Endothelial cell (in vitro differentiated cells): ENCODE measurements at places on chromosomes 5 and 9.

GRCh38 chr5:81424728-81425127 lies 30.8 kb upstream of the ACOT12 start:
- DNase-seq: no peak
- H3K4me3 ChIP-seq: no peak overlapping the region
- H3K4me1 ChIP-seq: no peaks in the 10 kb centered on the region

- H3K27ac ChIP-seq: no peak overlapping the region
- peaks cover 5% of the 10 kb centered on the region for H3K27me3 ChIP-seq
- H3K36me3 ChIP-seq: no peaks in the 10 kb centered on the region
- DNase-seq: no peak
- H3K4me1 ChIP-seq: no peaks in the 10 kb centered on the region
These were observed 59.0 kb upstream of the RARS1 start for GRCh38 chr5:168427224-168427623.

- H3K4me1 ChIP-seq: peaks cover 6% of the 10 kb centered on the region
- H3K27me3 ChIP-seq: no peaks in the 10 kb centered on the region
- DNase-seq: no peak
- H3K4me3 ChIP-seq: no peak overlapping the region
- no peak overlapping the region for H3K27ac ChIP-seq
- no peaks in the 10 kb centered on the region for H3K36me3 ChIP-seq
These were observed 20.3 kb downstream of the OSTF1 start for GRCh38 chr9:75108571-75108970.

- DNase-seq: no peak
- no peaks in the 10 kb centered on the region for H3K36me3 ChIP-seq
- peaks cover 15% of the 10 kb centered on the region for H3K4me1 ChIP-seq
- peaks cover 1% of the 10 kb centered on the region for H3K27me3 ChIP-seq
- H3K4me3 ChIP-seq: no peak overlapping the region
These were observed 10.8 kb upstream of the DCP2 start for GRCh38 chr5:112965733-112966306.

DNA sequence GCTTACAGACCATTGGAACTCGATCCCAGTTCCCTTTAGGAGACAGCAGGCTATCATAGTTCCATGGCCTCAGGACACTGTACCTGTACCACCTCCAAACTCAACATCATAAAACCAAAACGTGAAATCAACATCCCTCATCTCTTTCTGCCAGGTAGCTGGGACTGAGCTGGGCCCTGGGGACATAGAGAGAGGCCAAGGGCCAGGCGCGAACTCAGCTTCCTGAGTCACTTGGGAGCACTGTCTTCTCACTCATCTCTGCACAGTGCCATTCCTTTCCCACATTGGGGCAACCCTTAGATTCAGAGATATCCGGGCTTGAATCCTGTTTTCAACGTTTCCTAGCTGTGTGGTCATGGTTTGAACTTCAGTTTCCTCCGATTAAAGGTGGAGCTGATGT lies 12.2 kb downstream of the DAB2IP start:
- H3K4me1 ChIP-seq: peaks cover 37% of the 10 kb centered on the region
- peaks cover 5% of the 10 kb centered on the region for H3K36me3 ChIP-seq
- H3K27me3 ChIP-seq: peaks cover 2% of the 10 kb centered on the region
- no peak overlapping the region for H3K4me3 ChIP-seq
- peak overlapping the region; percentile 94 for H3K27ac ChIP-seq

GRCh38 chr5:14109041-14109747 lies 33.9 kb upstream of the TRIO start:
- no peak for DNase-seq
- H3K4me1 ChIP-seq: peaks cover 7% of the 10 kb centered on the region
- no peaks in the 10 kb centered on the region for H3K27me3 ChIP-seq
- H3K27ac ChIP-seq: no peak overlapping the region

- H3K36me3 ChIP-seq: no peaks in the 10 kb centered on the region
- peaks cover 11% of the 10 kb centered on the region for H3K4me1 ChIP-seq
- no peak overlapping the region for H3K4me3 ChIP-seq
These were observed 15.8 kb downstream of the NEK6 start for GRCh38 chr9:124273427-124274160.

GRCh38 chr5:89871906-89872305 lies 537.6 kb downstream of the CETN3 start:
- H3K4me3 ChIP-seq: no peak overlapping the region
- no peaks in the 10 kb centered on the region for H3K36me3 ChIP-seq
- H3K4me1 ChIP-seq: no peaks in the 10 kb centered on the region
- H3K27ac ChIP-seq: no peak overlapping the region
- no peak for DNase-seq
- H3K27me3 ChIP-seq: no peaks in the 10 kb centered on the region
